ENCODE measurements at places on chromosomes 2 and 18.

GRCh38 chr2:74089816-74090745 lies 57.6 kb downstream of the BOLA3 start:
- no peak for DNase-seq

GRCh38 chr18:73840319-73840945 lies 307.2 kb downstream of the FBXO15 start:
- DNase-seq = no peak

DNA sequence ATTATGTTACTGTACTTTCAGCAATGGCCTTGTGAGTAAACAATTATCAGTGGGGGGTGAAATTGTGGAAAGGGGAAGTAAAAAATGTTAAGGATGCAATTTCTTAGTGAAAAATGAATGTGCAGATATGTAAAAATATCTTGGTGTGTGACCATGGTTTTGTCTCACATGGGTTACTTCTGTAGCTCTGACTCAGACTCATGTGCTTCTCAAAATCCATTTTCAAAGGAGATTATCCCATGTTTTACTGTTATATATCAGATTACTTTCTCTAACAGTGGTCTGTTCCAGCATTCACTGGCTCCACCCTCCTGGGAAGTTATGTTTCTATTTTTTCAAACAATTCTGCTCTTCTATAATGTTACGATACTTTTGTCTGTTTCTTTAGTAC lies 298.2 kb upstream of the COL3A1 start:
- DNase-seq = no peak

DNA sequence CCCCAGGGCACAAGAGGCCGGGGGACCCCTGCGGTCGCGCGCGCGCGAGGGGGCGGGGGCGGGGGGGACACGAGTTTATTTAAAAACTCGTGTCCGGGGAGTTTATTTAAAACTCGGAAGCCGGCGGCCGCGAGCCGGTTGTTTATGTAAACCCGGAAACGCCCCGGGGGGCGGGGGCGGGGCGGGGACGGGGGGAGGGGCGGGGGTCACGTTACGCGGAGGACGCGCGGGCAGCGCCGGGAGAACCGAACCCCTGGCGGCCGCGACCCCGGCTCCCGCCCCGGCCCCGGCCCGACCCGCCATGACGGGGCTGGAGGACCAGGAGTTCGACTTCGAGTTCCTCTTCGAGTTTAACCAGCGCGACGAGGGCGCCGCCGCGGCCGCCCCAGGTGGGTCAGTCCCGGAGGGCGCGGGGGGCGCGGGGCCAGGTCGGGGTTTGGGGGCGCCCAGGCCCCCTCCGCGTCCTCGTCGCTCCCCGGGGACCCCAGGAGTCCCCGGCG lies 4.4 kb downstream of the NFATC1 start:
- DNase-seq = peak; percentile 48

DNA sequence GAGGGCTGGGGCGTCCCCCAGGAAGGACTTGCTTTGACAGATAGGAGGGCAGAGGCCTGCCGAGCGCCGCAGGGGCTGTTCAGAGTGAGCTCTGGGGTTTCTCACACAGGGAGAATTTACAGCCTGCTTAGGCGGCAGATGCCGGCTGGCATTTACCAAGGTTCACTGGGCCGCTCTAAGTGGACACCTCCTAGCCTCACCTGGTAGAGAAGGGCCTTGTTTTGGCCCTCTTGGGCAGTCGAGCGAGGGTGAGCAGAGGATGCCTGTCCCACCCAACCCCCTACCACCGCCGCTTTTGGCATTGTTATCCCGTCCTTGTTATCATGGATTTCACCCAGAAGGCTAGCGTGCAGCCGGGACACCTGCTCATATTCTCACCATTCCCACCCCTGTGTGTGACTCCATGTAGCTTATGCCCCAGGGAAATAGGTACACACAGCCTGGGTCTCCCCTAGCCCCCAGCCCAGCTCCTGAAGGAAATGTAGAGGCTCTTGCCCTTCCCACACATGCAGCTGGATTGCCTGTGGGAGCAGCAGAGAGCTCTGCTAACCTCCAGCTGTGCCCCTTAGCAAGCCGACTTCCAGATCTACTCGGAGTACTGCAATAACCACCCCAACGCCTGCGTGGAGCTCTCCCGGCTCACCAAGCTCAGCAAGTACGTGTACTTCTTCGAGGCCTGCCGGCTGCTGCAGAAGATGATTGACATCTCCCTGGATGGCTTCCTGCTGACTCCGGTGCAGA lies 52.4 kb downstream of the FAM168B start:
- DNase-seq = no peak

GRCh38 chr2:223043164-223043941 lies 8.6 kb upstream of the KCNE4 start:
- no peak for DNase-seq

DNA sequence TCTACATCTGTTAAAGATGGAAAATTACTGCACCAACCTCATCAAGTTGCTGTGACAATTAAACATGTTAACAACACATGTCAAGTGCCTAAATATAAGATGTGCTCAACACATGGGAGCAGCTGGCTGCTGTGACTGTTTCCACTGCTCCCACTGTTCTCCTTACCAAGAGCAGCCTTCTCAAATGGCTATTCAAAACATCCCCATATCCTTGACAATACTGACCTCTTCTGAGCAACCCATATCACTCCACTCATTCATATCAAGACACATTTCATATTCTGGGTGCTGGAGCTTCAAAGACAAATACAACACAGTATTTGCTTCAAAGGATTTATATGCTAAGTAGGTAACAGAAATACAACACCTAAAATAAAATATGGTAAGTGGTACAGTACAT lies 60.3 kb downstream of the PIAS2 start:
- no peak for DNase-seq

GRCh38 chr2:45263147-45263546 lies 253.9 kb upstream of the SIX2 start:
- DNase-seq = no peak

DNA sequence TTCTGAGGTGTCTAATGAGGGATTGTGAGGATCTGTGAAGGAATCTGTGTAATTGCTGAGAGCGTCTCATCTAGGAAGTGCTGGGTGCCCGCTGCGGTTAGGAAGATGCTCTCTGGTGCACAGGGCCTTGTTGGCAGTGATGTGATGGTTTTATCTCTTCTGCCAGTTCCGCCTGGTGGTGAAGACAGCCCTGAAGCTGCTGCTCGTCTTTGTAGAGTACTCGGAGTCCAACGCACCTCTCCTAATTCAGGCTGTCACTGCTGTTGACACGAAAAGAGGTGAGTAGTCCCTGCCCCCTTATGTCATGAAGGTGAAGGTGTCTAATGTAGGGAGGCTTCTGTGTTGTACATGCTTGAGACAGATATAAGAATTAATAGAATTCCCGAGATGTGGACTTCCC lies 234.2 kb downstream of the TPGS2 start:
- DNase-seq = no peak

DNA sequence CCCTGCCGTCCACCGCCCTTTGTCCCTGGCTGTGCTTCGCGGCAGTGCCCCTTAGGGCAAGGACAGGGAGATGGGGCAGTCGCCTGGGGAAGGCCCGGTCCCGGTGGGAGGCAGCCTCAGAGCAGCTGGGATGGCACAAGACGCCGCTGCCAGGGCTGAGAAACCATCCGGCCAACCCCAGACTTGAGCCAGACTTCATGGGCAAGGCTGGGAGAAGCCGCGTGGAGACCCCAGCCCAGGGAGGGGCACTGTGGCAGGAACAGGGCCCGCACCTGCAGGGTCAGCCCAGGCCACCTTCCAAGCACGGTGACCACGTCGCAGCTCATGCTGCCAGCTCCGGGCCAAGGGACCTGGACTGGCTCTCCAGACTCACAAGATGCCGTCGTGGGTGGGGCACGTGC lies 84.0 kb downstream of the NFATC1 start:
- no peak for DNase-seq

- no peak for DNase-seq
Measured at GRCh38 chr18:2890606-2891005, 43.8 kb downstream of the EMILIN2 start.

DNA sequence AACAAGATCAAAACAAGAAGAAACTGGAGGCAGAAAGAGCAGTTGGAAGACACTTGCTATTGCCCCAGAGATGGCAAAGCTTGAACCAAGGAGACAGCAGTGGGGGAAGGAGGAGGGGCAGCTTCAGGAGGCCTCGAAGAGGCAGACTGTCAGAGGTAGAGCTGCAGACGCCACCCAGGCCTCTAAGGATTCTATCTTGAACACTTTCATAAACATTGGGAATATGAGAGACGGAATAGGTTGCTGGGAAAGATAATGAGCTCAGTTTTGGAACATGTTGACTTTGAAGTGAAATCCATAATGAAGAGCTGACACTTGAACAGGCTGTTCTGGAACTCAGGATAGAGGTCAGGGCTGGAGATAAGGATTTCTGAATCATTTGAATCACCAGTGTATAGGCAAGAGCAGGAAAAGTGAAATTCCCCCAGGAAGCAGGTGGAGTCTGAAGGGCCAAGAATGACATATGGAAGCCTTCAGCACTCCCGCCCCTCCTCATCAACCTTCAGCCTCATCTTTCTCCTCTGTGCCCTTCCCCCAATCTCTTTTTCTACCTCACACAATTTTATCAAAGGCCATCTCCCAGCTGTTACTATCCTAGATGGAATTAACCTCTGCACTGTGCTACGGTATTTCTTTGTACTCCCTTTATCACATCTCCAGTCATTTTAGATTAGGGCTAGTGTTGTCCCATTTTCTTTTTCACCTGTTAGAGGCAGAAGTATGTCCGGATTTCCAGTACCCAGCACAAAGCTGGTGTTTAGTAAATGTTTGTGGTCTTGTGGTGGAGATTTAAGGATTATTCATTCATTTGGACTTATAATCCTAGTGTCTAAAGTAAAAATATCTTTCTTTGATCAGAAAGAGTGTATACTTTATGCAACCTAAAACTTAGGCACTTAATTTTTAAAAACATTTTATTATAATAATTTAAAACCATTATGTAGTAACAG lies 47.5 kb upstream of the RTN4 start:
- no peak for DNase-seq

DNA sequence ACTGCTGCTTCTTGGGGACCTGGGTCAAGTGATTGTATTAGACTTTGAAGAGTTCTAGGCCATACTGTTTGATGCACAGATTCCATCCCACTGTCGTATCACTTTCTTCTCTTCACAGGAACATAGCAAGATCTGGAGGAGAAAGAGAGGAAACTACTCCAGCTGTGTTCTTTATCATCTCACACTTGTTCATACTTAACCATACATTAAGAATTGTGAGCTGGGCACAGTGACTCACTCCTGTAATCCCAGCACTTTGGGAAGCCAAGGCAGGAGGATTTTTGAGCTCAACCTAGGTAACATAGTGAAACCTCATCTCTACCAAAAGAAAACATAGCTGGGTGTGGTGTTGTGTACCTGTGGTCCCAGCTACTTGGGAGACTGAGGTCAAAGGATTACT lies 111.7 kb downstream of the PARD3B start:
- DNase-seq = no peak

- no peak for DNase-seq
Measured at GRCh38 chr2:225668606-225669266, 269.2 kb downstream of the NYAP2 start.

DNA sequence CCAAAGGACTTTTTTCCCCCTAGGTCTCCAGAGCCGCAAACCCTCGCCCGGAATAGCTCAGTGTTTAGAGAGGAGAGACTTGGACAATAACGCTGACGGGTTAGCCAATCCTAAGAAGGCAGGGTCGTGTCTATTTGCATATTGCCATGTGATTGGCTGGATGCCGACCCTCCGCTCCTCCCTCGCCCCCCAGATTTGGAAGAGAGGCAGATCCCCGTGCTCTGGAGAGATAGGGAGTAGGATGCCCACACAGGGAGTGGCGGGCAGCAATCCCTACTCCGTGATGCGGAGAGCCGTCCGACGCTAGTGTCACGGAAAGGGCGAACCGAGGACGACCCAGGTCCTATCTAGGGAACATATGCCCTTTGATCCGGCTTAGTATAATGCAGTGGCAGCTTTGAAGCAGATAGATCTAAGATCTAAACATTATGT lies 1.4 kb downstream of the WNT6 start:
- DNase-seq = no peak

DNA sequence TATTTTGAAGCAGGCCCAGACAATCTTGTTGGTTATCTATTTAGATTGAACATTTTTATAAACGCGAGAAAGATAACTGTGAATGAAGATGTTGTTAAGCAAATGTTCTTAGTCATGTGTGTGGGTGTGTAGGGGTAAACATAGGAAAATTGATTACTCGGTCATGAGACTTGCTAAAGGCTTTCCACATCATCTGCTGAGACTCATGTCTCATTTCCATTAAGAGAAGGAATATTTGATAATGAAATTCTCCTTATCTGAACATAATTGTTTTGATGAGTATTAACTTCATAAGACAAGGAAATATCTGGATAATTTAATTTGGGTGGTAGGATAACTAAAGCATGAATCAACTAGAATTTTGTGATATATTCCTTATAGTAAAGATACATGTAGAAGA lies 19.7 kb downstream of the CCDC102B start:
- DNase-seq = no peak

DNA sequence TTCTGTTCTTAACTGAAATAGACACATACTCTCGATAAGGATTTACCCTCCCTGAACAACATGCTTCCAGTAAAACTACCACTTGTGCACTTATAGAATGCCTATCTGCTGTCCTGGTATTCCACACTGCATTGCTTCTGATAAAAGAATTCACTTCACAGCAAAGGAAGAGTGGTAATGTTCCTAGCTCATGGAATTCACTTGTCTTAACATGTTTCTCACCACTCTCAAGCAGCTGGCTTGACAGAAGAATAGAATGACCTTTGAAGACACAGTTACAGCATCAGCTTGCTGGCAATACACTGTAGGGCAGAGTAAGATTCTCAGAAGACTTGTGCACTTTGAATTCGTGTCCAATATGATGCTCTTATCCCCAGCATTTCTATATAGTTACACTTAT lies 524.1 kb upstream of the CNTNAP5 start:
- no peak for DNase-seq

GRCh38 chr2:65282477-65283053 lies 54.9 kb downstream of the ACTR2 start:
- no peak for DNase-seq

GRCh38 chr2:237911363-237912017 lies 52.1 kb downstream of the RAMP1 start:
- no peak for DNase-seq

DNA sequence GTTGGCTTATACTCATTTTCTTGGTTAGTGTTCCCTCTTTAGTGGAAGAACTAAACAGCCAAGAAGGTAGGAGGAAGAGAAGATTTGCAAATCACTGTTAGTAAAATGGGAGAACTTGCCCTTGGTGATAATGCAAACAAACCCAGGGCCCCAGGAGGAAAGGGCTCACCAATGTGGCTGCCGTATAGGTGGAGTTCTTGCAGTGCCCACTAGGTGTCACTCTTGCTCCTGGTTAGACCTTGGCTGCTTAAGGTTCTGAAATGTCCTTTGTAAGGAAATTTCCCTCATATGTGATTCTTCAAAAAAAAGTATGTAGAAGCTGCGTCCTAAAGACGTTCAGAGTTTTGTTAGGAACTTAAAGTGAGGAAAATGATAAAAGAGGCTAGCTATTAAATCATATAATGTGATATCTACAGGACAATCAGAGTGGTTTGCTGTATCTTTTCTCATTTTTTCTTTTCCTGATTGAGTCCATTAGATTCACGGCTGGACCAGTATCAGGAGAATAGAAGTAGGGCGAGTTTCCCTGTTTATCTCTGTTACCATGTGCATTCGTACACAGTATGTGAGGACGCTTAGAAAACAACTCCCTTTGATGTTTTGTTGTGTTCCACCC lies 48.6 kb downstream of the RPIA start:
- DNase-seq = peak; percentile 63

- no peak for DNase-seq
Measured at GRCh38 chr2:237075749-237076599, 9.7 kb upstream of the COPS8 start.

- DNase-seq = no peak
Measured at GRCh38 chr2:43958397-43959275, 37.2 kb downstream of the LRPPRC start.

GRCh38 chr2:151251012-151251411 lies 10.7 kb downstream of the RBM43 start:
- no peak for DNase-seq

Data from activated naive CD8-positive, alpha-beta T cell treated with anti-CD3 and anti-CD28 coated beads for 36 hours (primary cell).